ENCODE measurements at places on chromosomes 12 and 14. TPM values are rescaled to one million over a fixed set of nuclear protein-coding genes. Genes with fewer than 3 reads are reported as not detected.
A peak's percentile ranks its signal among the peaks of the same experiment; 100 is the strongest.

Gene FAM181A
- total RNA-seq, result not detected

Gene ATL1
- total RNA-seq, result 4.2 TPM

Gene GPR132
- not detected for total RNA-seq

Gene C14orf119
- 78.1 TPM for total RNA-seq

Gene SLC6A12
- total RNA-seq, result 1.1 TPM

Gene SALL2
- 360 TPM for total RNA-seq

GRCh38 chr12:126451809-126452208 lies 1386.6 kb downstream of the AACS start:
- DNase-seq, result no peak

GRCh38 chr12:131766382-131767107 lies 55.7 kb downstream of the SFSWAP start:
- no peak for DNase-seq

- no peak for DNase-seq
These were observed 17.0 kb downstream of the RHOF start for GRCh38 chr12:121776190-121777098.

DNA sequence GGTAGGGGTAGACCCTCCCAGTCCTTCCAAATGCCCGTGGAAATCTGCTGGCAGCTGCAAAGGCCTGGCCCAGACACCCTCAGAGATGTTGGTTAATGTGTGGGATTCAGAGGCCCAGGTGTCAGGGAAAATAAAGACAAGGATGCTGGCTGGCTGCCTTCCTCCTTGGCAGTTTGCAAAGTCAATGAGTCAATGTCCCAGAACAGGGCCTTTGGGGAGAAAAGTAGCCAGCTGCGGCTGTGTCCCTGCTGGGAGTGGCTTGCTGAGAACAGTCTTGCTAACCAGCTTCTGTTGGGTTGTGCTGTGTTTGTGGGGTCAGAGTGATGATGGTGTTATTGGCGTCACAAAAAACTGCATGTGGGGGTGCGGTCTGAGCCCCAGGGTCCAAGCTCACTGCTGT lies 29.2 kb downstream of the GLRX5 start:
- DNase-seq, result no peak

DNA sequence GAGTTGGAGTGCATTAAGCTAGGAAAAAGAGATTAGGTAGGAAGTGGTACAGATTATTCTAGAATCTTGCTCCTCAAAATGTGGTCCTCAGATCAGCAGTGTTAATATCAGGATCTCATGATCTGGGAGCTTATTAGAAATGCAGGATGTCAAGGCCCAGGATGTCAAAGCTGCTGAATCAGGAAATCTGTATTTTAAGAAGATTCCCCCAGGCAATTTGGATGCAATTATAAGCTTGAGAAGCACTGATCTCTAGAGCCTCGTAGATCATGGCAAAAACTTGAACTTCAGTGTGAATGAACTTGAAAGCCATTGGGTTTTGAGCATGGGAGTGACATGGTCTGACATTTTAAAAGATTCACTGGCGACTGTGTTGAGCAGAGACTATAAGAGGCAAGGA lies 6.6 kb downstream of the NCAPD2 start:
- DNase-seq, result no peak

GRCh38 chr12:49491823-49492222 lies 47.0 kb upstream of the KCNH3 start:
- DNase-seq, result no peak

DNA sequence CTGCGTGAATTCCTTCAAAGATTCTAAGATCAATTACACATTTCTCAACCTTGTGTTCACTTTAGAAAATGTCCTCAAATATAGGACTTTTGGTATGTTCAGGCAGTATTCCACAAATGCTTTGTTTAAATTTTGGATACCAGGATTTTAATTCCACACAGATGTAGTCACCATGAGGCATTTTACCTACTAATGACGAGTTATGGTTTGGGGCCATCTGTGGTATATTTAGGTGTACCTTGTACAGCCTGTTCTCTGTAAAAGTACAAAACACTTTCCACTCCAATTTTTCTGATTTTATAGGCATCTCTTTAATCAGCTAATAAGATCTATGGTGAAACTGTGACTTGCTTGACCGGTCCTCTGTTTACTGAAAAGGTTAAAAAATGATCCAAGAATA lies 275.7 kb upstream of the PRICKLE1 start:
- DNase-seq, result no peak

- DNase-seq, result no peak
These were observed 103.3 kb downstream of the NCOR2 start for GRCh38 chr12:124464062-124464461.

DNA sequence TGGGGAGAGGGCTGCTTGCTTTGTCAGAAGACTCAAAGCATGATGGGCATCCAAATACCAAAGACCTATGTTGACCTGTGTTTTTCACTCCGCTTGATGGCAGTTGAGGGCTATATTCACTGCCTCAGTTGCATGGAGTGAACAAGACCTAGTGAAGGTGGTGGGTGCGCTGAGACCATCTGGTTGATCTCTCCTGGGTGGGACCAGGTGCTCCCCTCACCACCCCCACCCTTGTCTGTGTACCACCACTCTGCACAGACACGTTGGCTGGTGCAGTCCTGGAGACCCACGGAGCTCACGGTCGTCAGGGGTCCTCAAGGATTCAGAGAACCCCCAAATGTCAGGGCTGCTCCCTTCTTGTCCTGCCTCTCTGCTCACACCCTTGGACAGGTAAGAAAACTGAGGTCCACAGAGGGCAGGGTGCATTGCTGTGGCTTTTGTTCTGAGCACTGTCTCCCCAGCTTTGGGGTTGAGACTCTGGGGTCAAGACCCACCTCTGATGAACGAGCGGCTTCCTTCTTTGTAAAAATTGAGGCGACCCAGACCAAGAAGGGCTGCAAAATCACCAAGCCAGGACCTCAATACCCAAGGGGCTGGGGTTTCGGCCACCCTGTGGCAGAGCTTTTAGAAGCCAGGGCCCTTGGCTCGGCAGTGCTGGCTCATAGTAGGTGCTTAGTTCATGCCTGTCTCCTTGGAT lies 166.3 kb upstream of the RTL1 start:
- no peak for DNase-seq

GRCh38 chr14:58787592-58787991 lies 149.8 kb downstream of the DACT1 start:
- DNase-seq, result no peak

DNA sequence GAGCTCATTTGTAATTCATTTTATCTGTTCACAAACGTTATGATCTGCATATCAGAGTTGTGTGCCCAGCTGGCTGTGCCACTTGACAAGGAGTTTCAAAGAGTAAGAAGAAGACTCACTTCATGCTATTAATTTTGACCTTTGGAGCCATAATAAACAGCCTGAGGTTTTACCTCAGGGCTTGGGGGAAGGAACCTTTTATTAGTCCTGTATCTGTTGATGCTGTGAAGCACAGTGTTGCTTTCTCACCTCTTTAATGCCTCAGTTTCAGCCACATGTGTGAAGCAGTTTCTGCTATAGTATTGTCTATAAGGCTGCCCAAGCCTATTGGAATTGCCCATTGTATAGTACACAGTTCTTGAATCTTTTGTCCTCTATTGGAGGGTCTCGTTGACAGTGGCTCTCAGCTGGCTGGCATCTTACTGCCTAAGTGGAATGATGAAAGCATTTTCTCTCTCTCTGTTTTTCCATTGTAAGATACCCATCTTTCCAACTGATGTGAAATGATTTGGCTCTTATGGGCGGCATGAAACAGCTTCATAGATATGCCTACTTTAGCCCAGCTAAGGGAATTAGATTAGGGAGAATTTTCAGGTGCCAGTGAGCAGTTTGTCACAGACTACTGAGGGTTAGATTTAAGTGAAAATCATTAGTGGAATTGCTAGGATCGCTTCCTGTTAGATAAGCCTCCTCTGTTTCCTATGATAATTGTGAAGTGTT lies 34.7 kb downstream of the GPATCH2L start:
- no peak for DNase-seq

- no peak for DNase-seq
These were observed 14.4 kb downstream of the TEAD4 start for GRCh38 chr12:2973566-2973965.

GRCh38 chr12:85279449-85280164 lies 413 bp upstream of the ALX1 start:
- peak; percentile 61 for DNase-seq

DNA sequence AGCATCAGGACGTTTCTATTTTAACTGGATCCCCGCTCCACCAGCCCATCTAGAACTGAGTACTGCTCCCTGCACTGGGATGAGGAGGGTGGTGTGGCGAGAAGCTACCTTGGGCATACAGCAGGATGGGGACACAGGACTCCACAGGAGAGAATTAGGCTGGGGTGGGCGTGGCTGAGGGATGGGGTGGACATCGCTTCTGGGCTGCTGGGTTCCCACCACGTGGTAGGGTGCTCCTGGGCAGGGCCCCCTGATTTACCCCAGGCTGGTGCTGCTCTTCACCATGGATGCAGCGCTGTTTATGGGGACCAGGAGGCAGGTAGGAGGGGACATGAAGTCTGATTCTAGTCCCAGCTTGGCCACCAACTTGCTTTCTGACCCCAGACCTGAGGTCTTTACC lies 41.9 kb downstream of the VDR start:
- no peak for DNase-seq

DNA sequence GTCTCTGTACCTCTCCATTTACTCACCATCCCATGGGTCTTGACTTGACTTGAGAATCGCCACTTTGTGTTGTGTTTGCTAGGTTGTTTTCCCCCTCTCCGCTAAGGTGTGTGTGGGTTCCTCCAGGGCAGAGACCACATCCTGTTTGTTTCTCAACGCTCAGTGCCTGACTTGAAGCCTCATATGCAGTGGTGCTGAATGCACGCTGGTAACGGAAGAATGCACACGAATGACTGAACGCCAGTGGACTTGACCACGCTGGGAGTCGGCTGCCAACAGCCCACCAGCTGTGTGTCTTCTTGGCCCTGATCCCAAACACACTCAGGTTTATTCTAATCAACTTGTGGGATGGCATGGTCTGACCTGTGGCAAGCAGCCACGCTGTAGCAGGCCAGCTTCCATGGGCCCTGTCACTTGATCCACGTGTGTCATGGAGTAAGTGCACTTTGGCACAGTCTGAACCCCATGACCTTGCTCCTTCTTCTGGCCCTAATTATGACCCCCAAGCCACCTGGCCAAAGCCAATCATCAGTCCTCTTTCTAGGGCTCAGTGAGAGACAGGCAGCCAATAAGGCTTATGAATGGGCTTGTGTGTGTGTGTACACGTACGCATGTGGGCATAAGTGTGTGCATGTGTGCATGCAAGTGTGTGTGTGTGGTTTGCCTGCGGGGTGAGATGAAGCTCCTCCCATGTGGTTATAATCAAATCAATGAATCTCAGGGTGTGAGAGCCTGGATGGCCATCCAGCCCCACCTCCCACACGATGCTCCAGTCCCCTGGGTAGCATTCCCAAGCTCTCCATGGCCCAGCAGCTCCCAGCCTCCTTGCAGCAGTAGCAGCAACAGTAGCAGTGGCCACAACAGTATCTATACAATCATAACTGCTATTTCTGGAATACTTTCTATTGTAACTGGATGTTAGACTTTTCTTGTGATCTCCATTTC lies 6.4 kb upstream of the TC2N start:
- no peak for DNase-seq

DNA sequence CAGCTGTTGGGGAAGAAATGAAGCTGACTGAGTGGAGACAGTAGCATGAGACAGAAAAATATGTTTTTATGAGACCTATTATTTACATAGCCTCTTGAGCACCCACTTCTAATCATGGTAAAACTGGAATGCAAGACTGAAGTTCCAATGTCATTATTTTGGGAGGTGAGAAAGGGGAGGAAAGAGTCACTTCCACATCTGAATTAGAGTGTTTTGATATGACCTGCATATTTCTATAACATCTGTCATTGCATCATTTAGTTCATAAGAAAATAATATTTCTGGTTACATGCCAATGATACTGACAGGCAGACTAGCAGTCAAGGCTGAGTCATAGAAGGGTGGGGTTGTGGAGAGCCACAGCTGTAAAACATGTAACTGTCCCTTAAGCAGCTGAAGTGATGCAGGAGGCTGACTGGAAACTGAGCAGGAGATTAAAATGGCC lies 26.7 kb downstream of the NTN4 start:
- DNase-seq, result no peak

- peak; percentile 54 for DNase-seq
These were observed 397.1 kb downstream of the MDGA2 start for GRCh38 chr14:47278233-47278842.

DNA sequence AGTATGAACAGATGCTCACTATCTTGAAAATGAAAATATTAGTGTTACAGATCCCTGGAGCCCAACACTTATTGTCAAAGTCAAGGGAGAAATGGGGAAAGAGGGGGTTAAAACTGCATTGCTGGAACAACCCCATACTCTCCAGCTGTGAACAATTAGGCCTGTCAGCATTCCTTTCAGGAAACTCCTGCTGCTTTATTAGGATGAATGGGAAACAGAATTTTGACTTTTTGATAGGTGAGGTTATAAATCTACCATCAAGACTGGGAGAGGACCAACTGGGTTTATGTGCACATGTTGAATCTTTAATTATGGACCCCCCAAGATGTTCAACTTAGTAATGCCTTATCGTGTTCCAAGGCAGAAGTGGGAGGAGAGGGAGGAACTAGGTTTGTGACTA lies 85.0 kb downstream of the TMTC1 start:
- DNase-seq, result no peak

DNA sequence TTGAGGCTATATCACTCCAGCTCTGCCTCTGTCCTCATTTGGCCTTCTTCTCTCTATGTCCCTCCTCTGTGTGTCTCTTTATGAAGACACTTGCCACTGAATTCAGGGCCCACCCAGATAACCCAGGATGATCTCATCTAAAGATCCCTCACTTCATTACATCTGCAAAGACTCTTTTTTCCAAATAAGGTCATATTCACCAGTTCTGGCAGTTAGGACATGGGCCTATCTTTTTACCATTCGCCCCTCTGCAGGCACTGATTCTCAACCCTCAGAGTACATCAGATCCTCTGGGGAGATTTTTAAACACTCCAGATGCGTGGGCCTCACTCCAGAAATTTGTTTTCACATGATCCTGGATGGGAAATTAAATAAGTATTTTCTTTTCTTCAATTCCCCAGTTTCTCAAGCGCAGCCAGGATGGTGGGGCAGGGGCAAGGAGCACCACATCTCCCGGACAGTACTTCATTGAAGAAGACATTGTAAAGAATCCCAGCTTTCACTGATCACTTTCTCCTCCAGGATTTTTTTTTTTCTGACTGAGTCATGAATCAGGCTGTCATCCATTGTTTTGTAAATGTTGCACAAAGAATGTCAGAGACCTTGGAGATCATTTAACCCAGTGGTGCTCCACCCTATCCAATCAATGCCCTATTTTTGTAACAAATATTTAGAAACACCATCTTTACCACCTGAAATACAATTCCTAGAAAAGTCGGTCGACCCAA lies 27.4 kb downstream of the CRACR2A start:
- DNase-seq, result no peak

- no peak for DNase-seq
These were observed 103.1 kb downstream of the PRICKLE1 start for GRCh38 chr12:42486407-42486806.

All from H1 (cell line).